ENCODE measurements at places on chromosomes 13 and 19.
A peak's percentile ranks its signal among the peaks of the same experiment; 100 is the strongest.

DNA sequence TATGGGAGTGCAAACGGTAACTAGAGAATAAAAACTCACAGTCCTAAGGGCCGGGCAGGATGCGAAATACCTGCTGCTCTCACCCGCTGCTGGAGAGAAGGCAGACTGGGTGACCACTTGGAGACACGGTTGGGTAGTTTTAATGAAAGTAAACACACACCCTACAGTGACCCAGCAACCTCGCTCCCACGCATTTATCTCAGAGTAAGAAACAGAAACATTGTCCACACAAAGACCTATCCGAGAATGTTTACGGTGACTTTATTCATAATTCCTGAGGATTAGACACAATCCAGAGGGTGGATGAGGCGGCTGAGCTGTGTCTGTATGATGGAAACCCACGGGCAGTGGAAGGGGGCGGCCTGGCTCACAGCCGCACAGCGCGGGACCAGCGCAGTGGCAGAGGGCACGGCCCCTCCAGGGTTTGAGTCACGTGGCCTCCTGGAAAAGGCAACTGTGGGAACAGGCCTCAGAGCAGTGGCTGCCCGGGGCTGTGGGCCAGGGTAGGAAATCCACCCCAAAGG, 73.5 kb upstream of the C13orf46 start:
- no peak for DNase-seq

DNA sequence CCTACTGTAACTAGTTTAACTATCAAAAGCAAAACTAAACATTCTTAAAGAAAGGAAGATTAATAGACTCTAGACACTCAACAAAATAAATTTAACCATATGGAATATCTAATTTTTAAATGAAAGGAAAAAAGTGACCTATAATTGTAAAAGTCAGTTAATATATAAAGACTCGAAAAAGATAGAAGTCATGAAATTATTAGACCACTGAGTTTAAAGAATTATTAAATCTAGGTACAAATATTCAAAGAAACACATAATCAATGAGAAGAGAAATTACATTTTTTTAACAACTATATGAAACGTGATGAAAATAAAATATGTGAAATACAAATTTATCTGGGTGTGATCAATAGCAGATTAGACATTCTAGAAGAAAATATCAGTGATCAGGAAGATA, 706.8 kb upstream of the PCDH20 start:
- no peak for DNase-seq

DNA sequence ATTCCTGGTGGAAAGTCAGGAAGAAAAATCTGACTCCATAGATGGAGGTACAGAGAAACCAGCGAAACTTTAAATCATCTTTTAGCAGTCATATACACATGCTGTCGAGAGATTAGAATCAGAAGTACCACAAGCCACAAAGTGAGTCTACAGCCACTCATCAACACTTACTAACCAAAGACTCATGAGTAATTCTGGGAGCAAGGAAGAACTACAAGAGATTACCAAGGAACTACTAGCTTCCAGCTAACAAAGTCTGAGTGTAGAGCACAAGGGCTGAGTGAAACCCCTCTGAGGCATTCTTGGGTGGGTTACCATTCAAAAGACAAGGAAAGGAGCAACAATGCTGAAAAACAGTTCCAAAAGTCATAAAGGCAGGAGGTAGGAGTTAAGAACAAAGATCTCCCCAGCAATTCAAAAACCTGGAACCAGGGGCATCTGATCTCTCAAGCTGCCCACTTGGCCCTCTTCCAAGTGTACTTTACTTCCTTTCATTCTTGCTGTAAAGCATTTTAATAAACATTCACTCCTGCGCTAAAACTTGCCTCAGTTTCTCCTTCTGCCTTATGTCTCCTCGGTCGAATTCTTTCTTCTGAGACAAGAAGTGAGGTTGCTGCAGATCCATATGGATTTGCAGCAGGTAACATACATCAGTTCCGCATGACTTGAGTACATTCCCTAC, 13.0 kb downstream of the RBM26 start:
- DNase-seq: peak; percentile 39

DNA sequence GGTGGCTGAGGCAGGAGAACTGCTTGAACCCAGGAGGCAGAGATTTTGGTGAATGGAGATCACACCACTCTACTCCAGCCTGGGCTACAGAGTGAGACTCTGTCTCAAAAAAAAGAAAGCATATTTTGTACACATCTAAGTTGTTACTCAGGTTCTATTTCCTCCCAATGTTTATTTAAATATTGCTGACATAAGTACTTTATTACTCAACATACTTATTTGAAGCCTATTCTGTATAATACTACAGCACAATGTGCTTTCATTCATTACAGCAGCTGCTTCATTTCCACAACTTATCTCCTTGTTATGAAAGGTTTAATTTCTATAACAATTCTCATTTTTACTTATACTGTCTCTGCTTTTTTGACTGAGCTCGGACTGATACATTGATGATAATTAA, 495.7 kb downstream of the SLITRK1 start:
- DNase-seq: no peak

DNA sequence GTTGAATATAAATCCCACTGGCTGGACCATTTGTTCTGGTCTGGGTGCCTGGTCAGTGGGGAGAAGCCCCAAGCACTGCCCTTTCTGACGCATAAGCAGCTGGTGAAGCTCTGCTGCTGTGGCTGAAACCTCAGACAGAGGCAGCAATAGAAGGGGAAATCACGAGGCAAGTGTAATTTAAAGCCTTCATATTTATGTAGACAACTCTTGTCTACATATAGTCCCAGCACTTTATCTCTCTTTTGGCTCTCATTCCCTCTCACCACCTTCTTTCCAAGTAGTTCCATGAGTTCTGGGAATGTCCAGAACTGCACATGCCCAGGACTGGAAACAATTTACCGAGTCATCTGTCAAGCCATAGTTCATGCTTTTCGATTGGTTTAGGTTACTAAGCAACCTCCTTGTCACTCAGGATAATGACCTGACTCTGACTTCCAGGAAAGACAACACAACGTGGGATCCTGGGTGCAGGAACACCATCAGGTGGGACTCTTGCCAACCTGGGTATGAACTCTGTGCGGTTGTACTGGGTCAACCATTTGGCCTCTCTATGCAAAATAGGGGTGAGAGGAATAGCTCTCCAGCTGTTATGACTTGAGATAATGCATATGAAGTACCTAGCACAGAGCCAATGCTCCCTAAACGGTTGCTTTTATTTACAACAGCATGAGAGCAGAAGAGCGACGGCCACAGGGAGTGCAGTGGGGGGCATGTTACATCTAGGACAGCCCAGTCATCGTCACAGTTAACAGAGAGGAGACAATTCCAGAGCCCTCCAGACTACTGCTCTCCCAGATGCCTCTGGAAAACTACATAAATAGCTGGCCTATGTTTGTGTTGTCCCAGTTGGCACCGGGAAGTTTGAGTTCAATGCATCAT, 321.9 kb downstream of the FOXO1 start:
- no peak for DNase-seq

DNA sequence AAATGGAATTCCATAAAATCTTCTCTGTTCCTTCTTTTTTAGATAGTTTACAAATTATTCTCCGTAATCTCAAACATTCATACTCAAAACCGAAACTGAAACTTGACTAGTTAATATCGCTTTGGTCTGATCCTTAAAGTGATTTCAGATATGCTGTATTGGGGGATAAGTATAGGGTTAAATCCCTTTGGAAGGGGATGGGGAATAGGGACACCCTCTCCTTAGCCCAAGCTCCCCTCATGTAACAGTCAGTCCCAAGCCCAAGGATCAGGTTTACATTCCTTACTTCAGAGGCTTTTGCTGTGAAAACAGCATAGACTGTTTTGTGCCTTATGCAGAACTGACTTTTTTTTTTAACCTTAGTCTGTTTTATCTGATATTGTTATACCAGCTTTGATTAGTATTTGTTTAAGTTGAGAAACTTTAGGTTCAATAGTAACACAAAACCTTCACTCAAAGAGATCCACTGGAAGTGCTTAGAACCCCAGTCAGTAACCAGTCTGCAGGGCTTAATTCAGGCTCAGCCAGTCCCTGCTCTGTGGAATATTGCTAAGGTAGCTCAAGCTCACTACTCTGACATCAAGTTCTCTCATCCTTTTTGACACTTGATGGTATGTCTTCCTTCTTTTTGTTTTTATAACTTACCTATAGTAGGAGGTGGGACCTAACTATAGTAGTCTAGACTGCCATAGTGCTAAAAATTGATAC, 10.5 kb downstream of the CDADC1 start:
- DNase-seq: no peak
